Activated CD8-positive, alpha-beta T cell treated with anti-CD3 and anti-CD28 coated beads, Interleukin-2, amount 10 ng/mL, durations not matched to agents 7 days and 5 days (primary cell): ENCODE measurements at places on chromosomes 1 and 21. TPM values are rescaled to one million over a fixed set of nuclear protein-coding genes. Genes with fewer than 3 reads are reported as not detected.

The OR2T29 gene
- not detected for total RNA-seq

The STIL gene
- total RNA-seq: 50.1 TPM

The MEX3A gene
- 0.05 TPM for total RNA-seq

The PTPN7 gene
- total RNA-seq: 255 TPM

The PRR9 gene
- not detected for total RNA-seq

The SPRR2F gene
- total RNA-seq: not detected

The ADAMTS4 gene
- total RNA-seq: 0.82 TPM

The PLCH2 gene
- total RNA-seq: 11.8 TPM
